Cortex of kidney (tissue), 1 donor: ENCODE measurements at places on chromosomes 5 and 9.

DNA sequence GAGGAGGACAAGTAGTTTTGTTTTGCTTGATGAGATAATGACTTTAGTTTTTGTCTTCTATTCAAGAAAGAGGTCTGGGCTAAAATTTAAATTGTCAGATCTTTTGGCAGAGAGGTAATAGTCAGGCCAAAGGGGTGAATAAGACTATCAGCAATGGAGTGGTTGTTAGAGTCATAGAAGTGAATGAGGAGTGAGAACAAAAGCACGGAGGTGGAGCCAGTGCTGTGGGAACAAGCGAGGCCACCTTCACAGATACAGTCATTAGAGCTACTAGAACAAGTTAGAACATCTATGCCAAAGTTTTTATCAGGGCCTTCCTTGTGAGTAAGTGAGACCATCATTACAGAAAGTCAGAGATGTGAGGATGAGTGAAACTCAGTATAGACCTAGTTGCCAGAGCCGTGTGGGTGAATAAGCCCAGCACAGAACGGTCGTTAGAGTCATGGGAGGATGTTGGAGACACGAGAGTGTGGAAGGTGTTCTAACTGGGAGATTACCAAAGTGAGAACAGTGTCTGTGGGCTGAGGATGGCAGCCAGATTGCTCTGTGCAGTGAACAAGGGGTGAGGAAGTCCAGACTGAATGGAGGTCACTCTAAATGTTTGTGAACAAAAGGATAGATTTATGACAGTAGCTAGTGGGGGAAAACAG, 135.1 kb downstream of the RPS23 start:
- no peak for DNase-seq

DNA sequence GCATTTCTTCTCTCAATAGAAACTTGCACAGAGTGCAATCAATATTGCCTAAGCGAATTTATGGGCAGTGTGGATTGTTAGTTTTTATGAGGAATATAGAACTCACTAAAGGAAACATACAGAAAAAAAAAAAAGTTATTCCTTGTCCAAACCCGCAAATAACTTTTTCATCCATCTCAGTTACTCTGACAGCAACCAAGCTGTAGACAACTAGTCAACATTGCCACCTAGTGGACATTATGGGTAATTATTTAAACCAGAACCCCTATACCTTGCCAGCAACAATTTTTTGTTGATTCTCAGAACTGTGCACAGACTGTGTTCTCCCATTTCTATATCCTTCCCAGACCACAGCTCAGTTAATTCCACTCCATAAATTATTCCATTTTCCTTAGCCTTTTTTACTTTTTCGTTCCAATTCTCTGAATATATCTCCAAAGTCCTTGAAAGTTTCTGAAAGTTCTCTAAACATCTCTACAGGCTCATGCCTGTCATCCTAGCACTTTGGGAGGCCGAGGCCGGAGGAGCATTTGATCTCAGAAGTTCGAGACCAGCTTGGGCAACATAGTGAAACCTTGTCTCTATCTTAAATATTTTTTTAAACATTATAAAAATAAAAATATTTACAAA, 2.6 kb upstream of the AFAP1L1 start:
- no peak for DNase-seq

DNA sequence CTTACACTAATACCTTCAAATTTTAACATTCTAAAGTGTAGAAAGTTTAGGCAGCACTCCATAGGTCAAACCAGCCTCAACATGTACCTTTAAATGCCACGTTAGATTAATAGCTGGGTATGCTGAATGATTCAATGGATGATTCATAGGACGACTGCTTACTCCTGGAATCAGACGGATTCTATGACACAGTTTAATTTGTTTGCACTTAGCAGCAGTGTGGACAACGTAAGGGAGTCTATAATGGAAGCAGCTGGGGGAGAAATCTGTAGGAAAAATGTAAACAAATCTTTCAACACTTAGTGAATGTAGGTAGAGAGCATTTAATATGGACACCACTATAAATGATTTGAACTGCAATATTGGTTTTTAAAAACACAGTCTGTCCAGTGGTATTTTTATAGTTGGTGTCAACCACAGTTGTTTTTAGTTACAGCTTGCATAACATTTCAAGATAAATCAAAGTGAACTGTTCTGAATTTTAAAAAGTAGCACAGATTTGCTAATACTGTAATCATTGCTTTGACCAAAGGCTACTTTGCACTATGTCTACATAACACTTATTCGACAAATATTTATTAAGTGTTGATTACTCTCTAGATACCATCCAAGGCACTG, 701.5 kb upstream of the MEF2C start:
- no peak for DNase-seq

GRCh38 chr9:134885679-134886412, 5.2 kb downstream of the FCN2 start:
- DNase-seq, result no peak

DNA sequence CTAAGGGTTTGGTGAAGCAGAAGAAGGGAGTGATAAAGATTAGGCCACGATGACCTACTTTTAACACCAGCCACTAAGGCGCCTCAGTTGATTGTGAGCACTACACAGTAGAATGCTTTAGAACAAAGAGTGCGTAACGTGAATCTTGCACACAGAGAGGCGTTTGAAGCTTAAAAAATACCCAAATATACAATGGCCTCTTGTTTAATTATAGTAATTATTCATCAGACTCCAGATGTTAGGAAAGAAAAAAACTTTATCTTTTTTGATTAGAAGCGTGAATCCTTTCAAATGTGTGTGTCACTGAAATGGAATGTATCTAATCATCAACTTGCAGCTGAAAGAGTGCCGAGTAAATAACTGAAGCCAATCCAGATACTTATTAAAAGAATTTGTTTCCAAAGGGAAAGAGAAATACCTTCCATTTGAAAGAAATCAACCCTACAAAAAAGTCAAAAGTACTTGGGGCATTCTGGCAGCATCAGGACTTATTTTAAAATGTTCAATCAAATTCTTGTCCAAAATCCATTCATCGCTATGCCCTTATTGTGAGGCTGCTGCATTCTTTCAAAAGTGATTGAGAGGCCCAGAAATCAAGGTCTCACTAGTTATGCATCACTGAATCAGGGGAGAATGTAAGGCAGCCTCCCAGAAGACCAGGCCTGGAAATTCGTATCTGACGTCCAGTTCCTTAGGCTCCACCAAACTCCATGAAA, 337.5 kb downstream of the ZNF608 start:
- no peak for DNase-seq

GRCh38 chr5:131684051-131684450, 49.0 kb upstream of the RAPGEF6 start:
- DNase-seq, result no peak

DNA sequence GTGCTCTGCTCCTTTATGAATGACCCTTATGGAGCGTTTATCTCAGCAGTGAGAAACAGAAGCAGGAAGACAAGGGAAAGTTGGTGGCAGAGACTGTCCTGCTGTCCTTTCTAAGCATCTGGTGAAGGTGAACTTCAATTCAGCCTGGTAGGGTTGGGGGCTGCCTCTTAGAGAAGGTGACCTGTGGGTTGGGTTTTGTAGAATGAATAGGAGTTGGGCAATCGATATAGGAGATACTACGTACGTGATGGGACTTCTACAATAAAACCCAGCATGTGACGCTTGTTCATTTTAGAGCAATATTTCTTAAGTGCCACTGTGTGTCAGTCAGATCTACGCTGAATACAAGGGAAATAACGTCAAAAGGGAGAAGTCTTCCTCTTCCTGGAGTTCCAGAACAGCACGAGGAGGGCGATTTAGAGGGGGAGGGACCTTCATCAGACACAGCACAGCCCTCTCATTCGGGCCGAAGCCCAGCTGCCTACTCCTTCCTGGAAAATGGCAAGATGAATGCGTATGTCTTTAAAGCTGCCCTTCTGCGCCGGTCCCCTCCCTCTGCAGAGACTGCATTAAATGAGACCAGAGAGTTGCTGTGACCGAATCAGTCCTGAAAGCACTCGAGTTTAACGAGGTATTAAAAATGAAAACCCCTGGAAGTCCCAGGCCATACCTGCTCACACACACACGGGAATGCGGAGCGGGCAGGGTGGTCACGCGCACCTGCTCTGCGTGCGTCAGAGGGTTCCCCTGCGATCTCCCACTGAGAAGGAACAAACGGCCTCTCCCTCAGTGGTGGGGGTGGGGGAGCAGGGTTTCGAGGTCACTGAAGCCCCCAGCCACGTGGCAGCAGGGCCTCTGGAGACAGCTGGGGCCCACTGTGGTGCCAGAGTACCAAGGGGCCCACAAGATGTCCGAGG, 85.3 kb upstream of the SARDH start:
- no peak for DNase-seq

- DNase-seq, result no peak
Observed at GRCh38 chr9:93952119-93952783, 2.9 kb downstream of the BARX1 start.

GRCh38 chr9:2657427-2657826, 35.8 kb downstream of the VLDLR start:
- no peak for DNase-seq

GRCh38 chr5:14109041-14109747, 33.9 kb upstream of the TRIO start:
- no peak for DNase-seq

DNA sequence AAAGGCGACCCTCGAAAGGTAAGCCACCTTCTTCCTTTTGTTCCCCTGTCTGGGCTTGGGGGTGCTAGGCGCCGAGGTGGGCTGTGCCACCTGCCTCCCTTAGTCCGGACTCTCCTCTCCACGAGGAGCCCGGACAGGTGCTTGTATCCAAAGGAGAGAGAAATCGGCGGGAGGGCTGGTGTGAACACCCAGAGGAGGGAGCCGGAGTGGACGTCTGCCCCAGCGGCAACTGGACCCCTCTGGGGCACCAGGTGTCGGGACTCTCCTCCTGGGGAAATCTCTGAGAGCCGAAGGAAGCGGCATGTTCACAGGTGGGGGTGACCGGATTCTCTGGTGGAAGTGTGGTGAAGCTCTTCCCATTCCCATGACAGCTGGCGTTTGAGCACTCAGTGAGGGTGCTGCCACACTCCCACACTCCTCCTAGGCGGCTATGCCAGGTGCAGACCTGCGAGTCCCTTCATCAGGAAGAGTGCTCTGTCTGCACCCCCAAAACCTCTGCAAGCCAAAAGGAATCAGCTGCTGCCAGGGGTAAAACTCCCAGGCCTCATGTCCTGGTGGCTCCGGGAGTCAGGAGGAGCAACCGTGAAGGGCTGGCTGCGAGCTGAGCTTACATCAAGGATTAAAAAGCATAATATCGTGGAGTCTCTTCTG, 921 bp downstream of the KCNIP1 start:
- DNase-seq, result no peak

GRCh38 chr5:116696366-116696765, 121.7 kb upstream of the SEMA6A start:
- DNase-seq, result no peak

GRCh38 chr9:124390794-124391658, 24.2 kb downstream of the PSMB7 start:
- DNase-seq, result no peak

DNA sequence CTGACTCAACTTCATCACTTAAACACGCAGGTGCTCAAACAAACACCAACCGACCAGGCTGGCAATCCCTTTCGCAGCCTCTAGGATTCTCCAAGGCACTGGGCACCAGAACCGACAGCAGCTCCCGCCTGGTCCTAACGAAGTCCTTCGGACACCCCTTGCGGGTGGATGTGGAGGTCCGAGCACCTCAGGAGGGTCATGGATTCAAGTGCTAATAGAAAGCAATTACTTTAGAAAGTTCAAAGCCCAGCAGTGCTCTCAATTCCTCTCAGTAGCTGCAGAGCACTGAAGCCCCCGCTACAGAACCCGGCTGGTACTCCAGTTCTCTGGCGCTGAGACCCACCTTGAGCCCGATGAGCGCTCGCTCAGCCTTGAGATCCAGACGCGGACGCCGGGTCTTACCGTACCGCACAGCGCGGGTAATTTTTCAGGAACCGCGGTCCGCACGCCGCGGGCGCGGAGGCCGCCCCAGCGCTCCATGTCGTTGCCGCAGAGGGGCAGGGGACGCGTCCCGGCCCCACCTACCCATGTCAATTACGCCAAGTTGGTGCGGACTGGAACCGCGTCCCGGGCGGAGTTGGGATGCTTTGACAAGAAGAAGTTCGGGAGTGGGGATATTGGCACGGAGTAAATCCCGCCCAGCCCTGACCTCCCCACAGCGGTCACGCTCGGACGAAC, 638 bp downstream of the MARCHF3 start:
- no peak for DNase-seq

GRCh38 chr5:72209147-72210115, 102.2 kb downstream of the MAP1B start:
- no peak for DNase-seq

GRCh38 chr5:89445106-89445745, 562.2 kb upstream of the MEF2C start:
- DNase-seq, result no peak

DNA sequence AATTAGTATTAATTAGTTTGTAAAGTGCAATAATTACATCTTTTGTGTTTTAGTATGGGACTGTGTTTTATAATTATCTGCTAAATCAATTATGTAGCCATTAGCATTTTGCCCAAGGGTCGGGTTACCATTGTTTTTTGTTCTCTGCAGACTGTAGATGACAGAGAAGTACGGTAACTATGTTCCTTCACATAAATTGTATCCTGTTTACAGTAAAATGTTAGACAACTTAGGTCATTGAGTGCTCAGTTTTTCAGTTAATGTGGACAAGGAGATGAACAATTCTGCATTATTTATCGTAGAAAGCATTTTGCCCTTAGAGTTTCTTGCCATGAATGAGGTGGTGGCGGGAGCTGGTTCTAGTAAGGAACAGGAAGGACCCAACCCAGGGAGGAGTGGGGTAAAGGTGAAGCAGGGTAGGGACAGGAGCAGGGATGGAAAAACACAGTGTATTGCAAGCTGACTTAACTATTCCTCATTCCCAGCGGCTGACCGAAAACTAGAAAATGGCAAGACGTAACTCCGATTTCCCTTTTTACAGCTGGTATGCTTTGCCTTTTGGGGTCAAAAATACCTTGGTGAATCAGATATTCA, 243.7 kb upstream of the SLC24A2 start:
- no peak for DNase-seq

- DNase-seq, result no peak
Observed at GRCh38 chr9:126131066-126132010, 195.3 kb upstream of the MVB12B start.

- no peak for DNase-seq
Observed at GRCh38 chr5:151805414-151806223, 33.9 kb downstream of the G3BP1 start.

- DNase-seq, result no peak
Observed at GRCh38 chr5:159730285-159730684, 186.0 kb upstream of the ADRA1B start.

- DNase-seq, result no peak
Observed at GRCh38 chr9:35814106-35814840, 569 bp downstream of the HINT2 start.

- DNase-seq, result no peak
Observed at GRCh38 chr5:39640552-39640951, 215.8 kb upstream of the DAB2 start.

DNA sequence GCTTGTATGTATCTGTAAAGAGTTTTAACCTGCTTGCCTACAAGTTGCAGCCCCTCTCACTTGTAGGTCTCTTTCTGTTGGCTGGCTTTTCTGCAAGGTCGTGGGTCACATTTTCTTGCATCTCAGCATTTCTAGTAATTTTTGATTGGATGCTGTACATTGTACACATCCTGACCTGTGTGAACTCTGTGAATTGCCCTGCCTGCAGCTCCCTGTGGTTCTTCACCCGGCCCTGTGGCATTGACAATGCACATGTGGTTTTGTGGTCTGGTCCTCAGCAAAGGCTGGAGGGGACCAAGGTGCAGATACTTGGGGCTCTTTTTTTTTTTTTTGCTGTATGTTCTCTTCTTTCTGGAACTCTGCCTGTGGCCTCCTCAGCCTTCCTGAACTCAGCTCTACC, 53.6 kb downstream of the WNK2 start:
- no peak for DNase-seq
